ENCODE measurements at places on chromosomes 7 and 10.

GRCh38 chr10:119177708-119178371 lies 772 bp downstream of the PRDX3 start:
- no peak for DNase-seq

DNA sequence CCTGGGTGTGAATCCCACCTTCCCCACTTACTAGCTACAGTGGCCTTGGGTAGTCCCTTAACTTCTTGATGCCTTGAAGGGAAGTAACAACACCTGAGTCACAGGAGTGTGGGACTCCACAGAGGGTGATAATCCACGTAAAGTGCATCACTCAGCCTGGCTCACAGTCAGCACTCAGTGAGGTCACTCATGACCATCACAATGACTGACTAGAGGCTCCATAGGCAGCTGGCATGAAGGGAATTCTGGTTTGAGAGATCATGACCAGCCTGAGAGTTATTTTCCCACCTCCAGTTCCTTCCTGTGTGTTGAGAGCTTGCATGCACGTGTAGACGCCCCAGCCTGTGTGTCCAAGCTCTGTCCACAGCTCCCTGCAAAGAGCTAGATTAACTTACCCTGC lies 34.8 kb downstream of the NEUROG3 start:
- no peak for DNase-seq

- no peak for DNase-seq
Observed at GRCh38 chr10:17220652-17221100, 7.4 kb upstream of the VIM start.

GRCh38 chr7:130486114-130486953 lies 5.6 kb upstream of the MEST start:
- DNase-seq = peak; percentile 32

DNA sequence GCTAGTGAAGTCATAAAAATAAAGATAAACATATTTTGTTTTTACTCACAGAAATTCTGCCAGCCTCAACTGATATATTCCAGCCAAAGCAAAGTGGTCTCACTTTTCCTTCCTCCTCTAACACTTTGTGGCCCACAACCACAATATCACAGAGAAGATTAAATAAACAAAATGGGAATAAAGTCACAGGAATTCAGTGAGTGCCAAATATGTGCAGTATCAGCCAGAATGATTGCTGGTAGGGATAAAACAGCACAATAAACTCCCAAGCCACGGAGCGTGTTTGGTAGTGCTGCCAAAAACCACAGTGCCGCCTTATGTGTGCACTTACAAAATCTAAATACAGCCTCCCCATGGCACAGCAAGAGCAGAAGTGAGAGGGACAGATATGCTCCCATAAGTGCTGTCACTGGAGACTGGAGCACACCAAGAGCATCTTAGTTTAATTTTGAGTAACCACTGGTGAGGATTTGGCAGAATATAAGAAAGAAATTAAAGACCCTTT lies 155.8 kb downstream of the POM121L12 start:
- DNase-seq = no peak

DNA sequence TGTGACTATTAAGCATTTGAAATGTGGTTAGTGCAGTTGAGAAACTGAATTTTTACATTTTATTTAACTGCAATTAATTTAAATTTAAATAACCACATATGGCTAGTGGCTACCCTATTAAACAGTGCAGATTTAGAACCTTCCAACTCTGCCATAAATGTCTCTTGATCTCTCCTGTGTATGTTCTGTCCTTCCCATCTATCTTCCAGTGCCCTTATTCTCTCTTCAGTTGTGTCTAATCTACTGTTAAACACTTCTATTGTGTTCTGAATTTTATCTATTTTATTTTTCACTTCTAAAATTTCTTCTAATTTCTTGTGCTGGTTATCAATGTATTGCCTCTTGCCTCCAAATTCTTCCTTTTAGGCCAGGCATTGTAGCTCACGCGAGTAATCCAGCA lies 105.0 kb downstream of the CUL2 start:
- DNase-seq = no peak

- no peak for DNase-seq
Observed at GRCh38 chr7:116772926-116773749, 89.2 kb upstream of the CAPZA2 start.

DNA sequence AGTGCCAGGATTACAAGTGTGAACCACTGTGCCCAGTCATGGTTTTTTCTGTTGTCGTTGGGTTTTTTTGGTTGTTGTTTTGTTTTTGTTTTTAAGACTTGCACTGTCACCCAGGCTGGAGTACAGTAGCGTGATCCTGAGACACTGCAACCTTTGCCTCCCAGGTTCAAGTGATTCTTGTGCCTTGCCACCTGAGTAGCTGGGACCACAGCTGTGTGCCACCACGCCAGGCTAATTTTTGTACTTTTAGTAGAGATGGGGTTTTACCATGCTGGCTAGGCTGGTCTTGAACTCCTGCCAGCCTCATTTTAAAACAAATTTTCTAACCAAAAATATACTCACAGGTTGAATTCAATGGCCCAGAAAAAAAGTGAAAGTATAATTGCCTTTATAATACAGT lies 174.1 kb downstream of the AHR start:
- DNase-seq = no peak

GRCh38 chr7:21364801-21365271 lies 63.0 kb upstream of the SP4 start:
- DNase-seq = no peak

- no peak for DNase-seq
Observed at GRCh38 chr7:5646846-5647245, 134.6 kb downstream of the RNF216 start.

DNA sequence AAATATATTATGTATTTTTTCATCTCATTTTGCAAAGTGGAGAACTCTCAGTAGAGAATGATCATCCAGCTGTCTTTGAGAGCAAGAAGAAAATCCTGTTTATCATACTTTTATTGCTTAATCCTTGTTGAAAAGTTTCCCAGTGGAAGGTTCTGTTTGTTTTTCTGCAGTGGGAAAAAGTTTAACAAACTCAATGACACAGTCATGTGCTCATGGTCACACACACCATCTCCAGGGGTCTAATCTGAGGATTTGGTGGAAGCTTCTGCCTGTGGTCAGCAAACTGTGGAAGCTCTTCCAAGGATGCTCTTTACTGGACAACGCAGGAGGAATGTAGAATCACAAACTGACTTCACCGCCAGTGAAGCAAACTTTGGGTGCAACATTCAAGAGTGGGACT lies 1003.9 kb downstream of the SORCS3 start:
- no peak for DNase-seq

DNA sequence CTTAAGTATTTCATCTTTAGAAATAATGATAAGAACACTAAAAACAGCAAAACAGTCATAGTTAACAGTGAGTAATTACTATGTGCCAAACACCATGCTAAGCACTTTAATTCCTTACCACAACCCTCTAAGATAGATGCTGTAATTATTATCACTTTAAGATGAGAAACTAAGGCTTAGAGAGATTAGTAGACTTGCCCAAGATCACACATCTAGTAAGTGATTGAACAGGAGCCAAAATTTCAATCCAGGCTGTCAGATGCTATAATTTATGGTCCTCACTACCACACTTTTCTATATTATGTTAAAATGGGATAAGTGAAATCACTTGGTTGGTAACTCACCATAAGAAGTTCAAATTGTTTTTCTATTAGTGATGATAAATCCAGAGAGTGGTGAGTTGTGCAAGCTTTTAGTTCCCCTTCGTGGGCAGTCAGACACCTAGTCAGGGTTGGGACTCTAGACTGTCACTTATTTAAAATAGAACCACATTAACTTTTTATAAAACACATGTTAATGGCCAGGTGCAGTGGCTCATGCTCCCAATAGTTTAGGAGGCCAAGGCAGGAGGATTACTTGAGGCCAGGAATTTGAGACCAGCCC lies 85.9 kb upstream of the GATA3 start:
- DNase-seq = no peak

DNA sequence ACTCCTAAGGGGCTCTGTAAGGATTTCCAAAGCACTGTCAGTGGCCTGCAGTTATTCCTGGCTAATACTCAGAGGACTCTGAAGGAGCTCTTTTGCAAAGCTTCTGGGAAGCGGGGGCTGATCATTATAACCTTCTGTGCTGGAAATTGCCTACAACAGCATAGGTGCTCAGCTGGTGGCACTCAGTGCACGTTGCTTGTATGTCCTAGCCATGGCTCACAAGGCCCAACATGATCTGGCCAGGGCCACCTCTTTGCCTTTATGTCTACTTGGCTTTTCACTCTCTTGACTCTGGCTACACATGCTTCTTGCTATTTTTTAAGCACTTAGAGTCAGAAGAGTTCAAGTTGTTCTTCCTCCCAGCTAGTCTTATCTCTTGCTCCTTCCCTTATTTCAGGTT lies 17.5 kb downstream of the LAMB4 start:
- DNase-seq = no peak

- DNase-seq = no peak
Observed at GRCh38 chr7:6027806-6028365, 3.3 kb upstream of the ANKRD61 start.

GRCh38 chr7:47508389-47509380 lies 73.2 kb downstream of the TNS3 start:
- no peak for DNase-seq

- no peak for DNase-seq
Observed at GRCh38 chr7:110841840-110842545, 248.9 kb upstream of the LRRN3 start.

GRCh38 chr10:131474416-131474815 lies 162.9 kb upstream of the TCERG1L start:
- DNase-seq = no peak

- no peak for DNase-seq
Observed at GRCh38 chr10:69612760-69613159, 17.3 kb upstream of the FAM241B start.

DNA sequence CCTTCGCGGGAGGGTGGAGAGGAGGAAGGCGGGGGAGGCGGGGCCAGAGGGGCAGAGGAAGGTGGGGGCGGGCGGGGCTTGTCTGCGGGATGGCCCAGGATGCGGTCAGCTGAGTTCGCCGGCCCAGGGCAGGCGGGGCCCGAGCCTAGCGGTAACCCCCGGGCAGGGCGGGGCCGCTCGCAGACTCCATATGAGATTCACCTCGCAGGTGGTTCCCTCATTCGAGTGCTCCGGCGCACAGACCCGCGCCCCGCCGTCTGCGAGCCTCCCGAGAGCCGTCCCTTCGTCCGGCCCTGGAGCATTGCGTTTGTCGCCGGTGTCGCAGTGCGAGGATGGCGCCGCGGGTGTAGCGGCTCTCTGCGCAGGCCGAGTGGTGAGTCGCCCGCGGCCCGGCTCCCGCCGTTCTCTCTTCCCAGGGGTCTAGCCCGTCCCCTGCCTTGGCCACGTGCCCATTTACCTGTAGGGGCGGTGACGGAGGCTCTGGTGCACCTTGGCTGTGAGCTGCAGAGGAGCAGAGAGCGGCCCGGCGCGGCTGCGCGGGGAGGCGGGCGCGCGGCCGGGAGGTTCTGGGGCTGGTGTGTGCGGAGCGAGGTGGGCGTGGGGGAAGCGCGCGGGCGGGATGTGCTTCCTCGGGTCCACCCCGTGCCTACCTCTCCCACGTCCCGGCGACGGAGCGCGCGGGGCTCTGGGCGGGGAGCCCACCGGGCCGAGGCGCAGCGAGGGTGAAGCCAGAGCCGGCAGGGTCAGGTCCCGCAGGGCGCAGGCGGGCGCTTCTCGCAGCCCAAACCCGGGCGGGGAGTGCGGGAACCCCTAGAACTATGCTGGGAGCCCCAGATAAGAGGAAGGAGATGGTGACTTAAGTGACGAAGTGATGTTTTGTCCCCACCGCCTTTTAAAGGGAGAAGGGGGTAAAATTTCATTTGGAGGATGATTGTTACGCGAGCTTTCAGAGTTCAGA lies at the start of gene UPP1:
TSS of gene UPP1 (plus strand) at position 220 of the 958 bp plus-strand sequence. CDS start 5,519 bp downstream, outside the sequence.
- peak; percentile 90 for DNase-seq

DNA sequence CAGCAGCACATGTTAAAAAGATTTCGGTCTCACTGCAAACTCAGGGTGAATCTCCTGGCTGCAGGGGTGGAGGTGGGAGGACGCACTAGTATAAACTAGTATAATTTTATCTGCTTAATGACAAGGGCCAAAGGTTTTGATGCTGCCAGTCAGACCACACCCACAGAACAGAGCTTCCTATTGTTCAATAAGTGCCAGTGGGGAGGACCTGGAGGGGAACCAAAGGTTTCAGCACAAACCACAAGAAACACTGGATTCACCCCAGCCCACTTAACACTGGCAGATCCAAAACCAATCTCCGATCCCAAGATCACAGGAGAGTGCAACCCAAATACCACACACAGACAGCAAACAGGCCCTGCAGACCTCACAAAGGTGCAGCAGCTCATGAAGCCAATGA lies 6.6 kb downstream of the VOPP1 start:
- no peak for DNase-seq

DNA sequence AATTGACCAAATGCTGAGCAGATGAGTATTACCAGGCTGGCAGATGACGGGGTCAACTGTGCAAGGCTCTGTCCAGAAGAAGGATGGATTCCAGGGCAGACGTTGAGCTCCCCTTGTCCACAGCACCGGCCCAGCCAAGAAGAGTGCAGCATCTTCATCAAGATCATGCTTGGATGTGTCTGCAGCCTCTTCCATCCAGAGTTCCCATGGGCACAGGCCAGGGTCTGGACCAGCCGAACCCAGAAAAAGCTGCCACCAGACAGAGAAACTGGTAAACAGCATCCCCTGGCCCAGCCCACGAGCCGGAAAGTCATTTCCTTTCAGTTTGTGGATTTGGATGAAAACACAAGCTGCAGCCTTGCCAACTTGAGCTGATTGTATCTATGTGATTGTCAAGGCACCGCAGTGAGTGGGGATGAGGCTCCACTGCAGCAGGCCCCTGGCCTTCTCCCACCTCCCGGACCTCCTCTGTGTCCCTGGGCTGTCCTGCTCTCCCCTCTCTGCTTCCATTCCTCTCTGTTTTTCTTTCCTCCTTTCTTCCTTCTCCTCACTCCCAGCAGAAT lies 321.8 kb downstream of the TCERG1L start:
- DNase-seq = no peak

GRCh38 chr10:62386356-62387320 lies 12.5 kb downstream of the ZNF365 start:
- DNase-seq = no peak

DNA sequence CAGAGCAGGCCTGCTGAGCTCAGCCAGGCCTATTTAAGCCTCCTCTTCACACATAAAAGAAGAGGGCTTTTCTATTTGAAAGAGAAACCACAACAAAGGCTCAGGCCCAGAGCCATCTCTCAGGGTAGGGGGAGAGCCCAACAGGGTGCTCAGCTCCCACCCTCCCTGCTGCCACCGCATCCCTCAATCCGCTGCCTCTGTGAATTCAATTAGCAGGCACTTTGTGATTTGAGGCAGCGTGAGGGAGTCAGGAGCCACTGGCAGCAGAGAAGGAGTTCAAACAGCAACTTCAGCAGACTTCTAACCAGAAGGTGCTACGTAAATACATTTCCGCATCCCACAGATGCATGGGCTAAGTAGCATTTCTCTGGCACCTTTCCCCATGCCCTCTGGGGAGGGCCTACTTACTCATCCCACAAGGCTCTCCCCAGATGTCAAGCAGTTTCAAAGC lies 45.2 kb downstream of the LRRC20 start:
- DNase-seq = no peak

GRCh38 chr10:113515601-113516000 lies 37.3 kb upstream of the HABP2 start:
- DNase-seq = no peak

GRCh38 chr10:105023211-105024111 lies 382.4 kb downstream of the SORCS3 start:
- no peak for DNase-seq

All from stimulated activated CD4-positive, alpha-beta T cell treated with anti-CD3 and anti-CD28 coated beads, TNF-alpha, amount 100 ng/mL, for 48 hours (primary cell).